ENCODE measurements at places on chromosomes 13 and 19. TPM values are rescaled to one million over a fixed set of nuclear protein-coding genes. Genes with fewer than 3 reads are reported as not detected.

DNA sequence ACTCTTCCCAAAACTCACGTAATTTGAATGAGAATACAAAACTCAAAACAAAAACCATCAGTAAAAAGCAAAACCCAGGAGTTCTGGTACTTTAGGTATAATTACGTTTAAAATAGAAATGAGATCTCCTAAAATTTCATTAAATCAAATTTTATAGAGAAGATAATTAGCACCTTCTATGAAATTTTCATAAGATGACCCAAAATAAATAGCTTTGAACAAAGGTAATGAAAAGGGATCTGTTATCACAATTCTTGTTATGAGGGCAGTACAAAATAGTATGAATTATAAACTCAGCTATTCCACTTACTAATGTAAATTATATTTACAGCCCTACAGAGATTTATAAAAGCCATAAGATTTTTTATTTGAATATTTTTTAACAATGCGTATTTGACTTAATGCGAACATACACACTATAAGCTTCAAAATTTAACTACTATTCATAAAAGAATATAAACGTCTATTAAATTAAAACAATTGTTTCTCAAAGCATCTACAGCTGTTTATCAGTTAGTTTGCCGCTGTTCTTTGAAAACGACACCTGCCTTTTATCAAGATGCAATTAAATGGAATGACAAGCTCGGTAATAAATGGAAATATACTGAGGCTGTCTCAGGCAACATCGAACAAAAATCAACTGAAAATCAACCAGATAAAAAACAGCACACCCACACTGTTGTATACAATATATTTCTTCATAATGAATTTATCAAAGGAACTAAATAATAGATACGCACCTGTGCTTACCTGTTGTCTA lies 63.8 kb downstream of the KCNRG start:
- DNase-seq = no peak

- DNase-seq = no peak
Observed at GRCh38 chr19:17757125-17757524, 5.8 kb downstream of the FCHO1 start.

DNA sequence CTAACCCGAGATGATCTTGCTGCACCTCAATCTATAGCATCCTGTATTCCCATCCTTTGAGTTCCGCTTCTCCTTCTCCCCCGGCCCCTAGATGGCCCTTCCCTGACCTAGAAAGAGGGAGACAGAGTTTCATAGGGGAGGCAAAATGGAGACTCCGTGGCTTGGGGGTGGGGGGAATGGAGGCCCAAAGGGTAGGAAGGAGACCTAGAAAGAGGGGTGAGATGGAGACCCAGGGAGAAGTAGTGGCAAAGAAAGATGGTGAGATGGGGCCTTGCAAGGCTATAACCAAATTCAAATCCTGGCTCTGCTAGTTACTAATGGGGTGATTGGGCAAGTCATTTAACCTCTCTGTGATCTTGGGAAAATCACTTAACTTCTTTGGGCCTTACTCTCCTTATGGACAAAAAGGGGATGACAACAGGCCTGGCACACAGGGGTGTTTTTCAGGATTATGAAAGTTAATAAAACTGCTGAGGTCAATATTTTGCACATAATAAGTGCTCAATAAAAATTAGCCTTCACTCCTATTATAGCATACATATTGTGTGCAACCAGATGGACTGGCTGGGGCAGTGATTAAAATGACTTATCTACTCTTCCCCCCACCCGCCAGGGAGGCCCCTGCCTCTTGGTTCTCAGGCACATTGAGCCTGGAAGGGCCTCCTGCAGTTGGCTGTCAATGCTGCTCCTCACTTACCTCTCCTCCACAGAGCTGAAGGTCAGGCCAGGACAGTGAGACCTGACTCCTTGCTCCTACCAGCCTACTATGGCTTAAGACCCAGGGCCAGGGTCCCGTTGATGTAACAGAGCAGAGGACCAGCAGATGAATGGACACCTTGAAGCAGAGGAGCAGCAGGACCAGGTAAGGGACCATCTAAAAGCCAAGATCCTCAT lies 633 bp downstream of the SPHK2 start:
- no peak for DNase-seq

The ZNF460 gene
- total RNA-seq = 37.5 TPM

The MYO1F gene
- 0.15 TPM for total RNA-seq
